H9 (cell line): ENCODE measurements at places on chromosomes 12 and 14. TPM values are rescaled to one million over a fixed set of nuclear protein-coding genes. Genes with fewer than 3 reads are reported as not detected.
A peak's percentile ranks its signal among the peaks of the same experiment; 100 is the strongest.

GRCh38 chr12:96421014-96421413, 20.8 kb upstream of the CDK17 start:
- DNase-seq, result no peak

DNA sequence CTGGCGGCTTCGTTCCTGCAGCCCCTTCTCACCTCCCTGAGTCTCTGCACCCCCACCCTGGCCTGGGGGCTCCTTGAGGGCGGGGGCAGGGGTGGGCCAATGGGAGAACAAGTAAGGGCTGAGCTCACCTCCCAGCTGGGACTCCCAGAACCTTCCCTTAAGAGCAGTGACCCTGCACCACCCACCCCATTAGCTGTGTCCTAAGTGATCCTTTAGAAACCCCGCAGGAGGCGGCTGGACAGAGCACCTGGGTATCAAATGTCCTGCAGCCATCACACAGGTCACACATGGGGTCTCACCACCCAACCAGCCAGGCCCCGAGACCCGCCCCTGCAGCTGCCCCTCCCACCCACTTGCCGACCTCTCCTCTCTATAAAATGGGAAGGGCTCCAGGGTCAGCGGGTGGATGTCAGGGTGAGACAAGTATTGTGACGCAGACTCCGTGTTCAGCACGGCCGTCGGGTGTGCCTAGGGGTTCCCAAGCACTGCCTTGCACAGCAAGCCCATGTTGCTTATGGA, 151.2 kb upstream of the C14orf180 start:
- peak; percentile 18 for DNase-seq

DNA sequence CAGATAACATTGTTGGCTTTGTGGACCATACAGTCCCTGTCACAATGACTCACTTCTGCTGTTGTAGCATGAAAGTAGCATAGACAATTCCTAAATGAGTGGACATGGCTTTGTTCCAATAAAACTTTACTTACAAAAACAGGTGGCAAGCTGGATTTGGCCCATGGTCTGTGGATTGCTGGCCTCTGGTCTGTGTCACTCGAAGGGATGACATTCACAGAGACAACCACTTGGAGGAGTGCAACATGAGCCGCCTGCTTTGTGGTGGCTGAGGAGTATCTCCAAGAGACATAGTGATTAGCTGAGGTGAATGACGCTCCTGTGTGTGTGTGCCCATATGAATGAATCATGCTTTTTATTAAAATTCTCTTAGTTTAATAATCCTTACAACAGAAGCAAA, 81.3 kb upstream of the NRXN3 start:
- DNase-seq, result peak; percentile 50

- no peak for DNase-seq
Observed at GRCh38 chr12:71069311-71069710, 88.5 kb downstream of the TSPAN8 start.

The LRP1-AS gene
- total RNA-seq, result not detected in 2 replicates
